ENCODE measurements at places on chromosomes 1 and 21. TPM values are rescaled to one million over a fixed set of nuclear protein-coding genes. Genes with fewer than 3 reads are reported as not detected.

DNA sequence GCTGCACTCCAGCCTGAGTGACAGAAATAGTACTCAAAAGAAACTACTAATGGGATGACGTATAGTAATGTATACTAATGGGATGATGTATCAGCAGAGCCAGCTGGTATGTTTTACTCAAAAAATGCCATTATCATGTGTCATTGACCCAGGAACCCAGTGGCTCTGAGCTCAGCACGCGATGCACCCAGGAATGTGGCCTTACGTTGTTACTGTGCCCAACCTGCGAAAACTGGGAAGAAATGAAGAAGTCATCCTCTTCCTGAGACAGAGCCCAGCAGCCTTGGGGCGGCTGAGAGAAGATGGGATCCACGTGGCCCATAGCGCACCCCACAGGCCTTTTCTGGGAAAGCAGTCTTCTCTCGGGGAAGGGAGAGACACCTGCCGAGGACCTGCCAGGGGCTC lies 8.8 kb downstream of the UBE2J2 start:
- peak; percentile 62 for DNase-seq

Gene FCGR2B
- total RNA-seq = not detected

DNA sequence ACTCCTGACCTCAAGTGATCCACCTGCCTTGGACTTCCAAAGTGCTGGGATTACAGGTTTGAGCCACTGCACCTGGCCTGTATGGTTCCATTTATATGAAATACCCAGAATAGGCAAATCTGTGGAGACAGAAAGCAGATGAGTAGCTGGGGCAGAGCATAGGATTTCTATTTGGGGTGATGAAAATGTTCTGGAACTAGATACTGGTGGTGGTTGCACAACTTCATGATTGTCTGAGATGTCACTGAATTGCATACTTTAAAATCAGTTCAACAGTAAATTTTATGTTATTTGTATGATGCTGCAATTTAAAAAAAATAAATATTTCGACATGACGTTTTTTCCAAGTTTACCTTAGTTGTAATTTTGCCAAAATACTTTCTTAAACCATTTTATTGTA lies 23.9 kb downstream of the ITSN1 start:
- no peak for DNase-seq

- DNase-seq = peak; percentile 91
Measured at GRCh38 chr1:22500471-22500870, 48.8 kb downstream of the ZBTB40 start.

Gene TCHHL1
- total RNA-seq = not detected

Gene SPATA46
- total RNA-seq = not detected

GRCh38 chr1:93344886-93345632 lies 648 bp upstream of the DR1 start:
- no peak for DNase-seq

DNA sequence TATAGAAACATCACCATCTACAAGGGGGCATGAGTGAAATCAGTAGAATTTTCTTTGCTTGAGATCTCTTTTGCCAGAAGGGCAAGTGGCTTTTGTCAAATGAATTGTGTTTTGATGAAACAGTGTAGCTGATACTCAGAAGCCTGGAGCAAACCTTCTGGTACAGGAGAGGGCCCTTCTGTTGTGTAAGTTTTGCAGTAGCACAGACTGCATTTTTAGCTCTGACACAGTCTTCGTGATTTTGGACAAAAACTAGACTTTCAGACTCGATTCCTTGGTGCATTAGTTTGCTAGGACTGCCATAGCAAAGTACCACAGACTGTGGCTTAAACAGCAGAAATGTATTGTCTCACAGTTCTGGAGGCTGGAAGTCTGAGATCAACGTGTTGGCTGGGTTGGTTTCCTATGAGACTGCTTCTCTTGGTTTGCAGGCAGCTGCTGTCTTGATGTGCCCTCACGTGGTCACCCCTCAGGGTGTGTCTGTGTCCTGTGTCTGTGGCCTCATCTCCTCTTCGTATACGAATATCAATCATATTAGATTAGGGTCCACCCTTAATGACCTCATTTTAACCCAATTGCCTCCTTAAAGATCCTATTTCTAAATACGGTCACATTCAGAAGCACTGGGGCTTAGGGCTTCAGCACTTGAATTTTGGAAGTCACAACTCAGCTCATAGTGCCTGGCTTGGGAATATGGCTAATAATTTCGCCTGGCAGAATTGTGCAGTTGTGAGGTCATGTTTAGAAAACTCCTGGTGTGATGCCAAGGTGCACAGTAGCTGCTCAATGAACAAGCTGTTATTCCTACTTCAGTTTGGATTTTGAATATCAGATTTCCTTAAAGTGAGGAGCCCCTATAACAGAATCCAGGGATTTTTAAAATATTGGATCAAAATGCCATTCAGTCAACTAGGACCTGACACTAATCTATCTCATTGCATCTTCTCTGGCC lies 21.2 kb upstream of the DISC1 start:
- no peak for DNase-seq

- no peak for DNase-seq
Measured at GRCh38 chr1:25447547-25447946, 16.9 kb downstream of the MACO1 start.

Gene KIF2C
- total RNA-seq = 11.7 TPM

DNA sequence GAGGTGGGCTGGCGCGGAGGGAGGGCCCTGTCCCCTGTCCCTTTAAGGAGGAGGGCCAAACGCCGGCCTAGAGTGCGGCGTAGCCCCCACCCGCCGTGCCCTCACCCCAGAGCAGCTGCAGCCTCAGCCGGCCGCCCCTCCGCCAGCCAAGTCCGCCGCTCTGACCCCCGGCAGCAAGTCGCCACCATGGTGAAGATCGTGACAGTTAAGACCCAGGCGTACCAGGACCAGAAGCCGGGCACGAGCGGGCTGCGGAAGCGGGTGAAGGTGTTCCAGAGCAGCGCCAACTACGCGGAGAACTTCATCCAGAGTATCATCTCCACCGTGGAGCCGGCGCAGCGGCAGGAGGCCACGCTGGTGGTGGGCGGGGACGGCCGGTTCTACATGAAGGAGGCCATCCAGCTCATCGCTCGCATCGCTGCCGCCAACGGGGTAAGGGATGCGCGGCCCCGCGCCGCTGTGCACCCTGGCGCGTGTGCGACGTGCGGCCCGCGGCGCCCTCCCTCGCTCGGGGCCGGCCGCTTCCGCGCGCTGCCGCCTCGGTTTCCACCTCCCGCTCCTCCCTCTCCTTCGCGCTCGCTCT lies at the start of gene PGM1:
TSS of gene PGM1 (plus strand) at position 109 of the 583 bp plus-strand sequence. CDS start at position 187, 78 bp downstream.
- DNase-seq = peak; percentile 76

Gene SPATA1
- total RNA-seq = 0.65 TPM
